Caco-2 (cell line): ENCODE measurements at places on chromosomes 7 and 10. TPM values are rescaled to one million over a fixed set of nuclear protein-coding genes. Genes with fewer than 3 reads are reported as not detected.

Gene HTR5A
- total RNA-seq: not detected in 2 replicates

DNA sequence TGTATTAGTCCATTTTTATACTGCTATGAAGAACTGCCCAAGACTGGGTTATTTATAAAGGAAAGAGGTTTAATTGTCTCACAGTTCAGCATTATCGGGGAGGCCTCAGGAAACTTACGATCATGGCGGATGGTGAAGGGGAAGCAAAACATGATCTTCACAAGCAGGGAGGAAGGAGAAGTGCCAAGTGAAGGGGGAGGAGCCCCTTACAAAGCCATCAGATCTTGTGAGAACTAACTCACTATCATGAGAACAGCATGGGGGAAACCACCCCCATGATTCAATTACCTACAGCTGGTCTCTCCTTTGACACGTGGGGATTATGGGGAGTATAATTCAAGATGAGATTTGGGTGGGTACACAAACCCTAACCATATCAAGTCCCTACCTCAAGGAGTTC, 85.4 kb downstream of the JAZF1 start:
- H3K27me3 ChIP-seq: no peaks in the 10 kb centered on the region
- no peak overlapping the region for H3K27ac ChIP-seq
- no peak overlapping the region for H3K4me3 ChIP-seq

Gene RASSF4
- 40.8 and 55.6 TPM in 2 replicates for total RNA-seq

DNA sequence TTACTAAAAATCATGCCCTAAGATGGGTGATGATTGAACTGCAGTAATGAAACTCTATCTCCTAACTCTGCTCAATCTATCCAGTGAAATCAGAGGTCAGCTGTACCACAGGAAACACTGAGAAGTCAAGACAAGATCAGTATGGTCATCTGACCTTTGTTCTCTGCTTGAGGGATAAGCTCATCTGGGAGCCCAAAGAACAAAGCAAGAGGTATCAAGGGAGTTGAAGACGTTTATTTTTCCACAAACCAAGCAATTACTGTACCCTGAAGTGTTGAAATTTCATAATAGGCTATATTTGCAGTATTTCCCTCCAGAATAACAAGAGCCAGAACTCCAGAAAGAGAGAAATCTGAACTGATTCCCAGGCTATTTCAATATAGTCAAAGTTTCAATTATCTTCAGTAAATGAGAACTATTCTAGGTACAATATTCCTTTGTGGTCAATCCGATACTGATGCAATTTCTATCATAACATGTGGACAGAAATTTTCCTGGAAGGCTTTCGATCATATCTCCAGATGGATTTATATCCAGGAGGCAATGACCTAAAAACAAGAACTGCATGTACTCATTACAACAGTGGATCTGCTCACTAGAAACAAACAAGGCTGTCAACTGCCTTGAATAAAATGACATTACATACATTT, 345.3 kb downstream of the TNS3 start:
- H3K27ac ChIP-seq: no peak overlapping the region
- no peaks in the 10 kb centered on the region for H3K36me3 ChIP-seq
- no peak overlapping the region for H3K4me3 ChIP-seq
- DNase-seq: no peak
- no peaks in the 10 kb centered on the region for H3K4me1 ChIP-seq

GRCh38 chr7:53336105-53336668, 300.8 kb downstream of the POM121L12 start:
- H3K27ac ChIP-seq: no peak overlapping the region
- H3K27me3 ChIP-seq: no peaks in the 10 kb centered on the region
- DNase-seq: no peak
- no peaks in the 10 kb centered on the region for H3K4me1 ChIP-seq
- H3K36me3 ChIP-seq: no peaks in the 10 kb centered on the region

Gene CNNM1
- total RNA-seq: not detected in 2 replicates

Gene PCGF5
- total RNA-seq: 9.6 and 12.0 TPM in 2 replicates

DNA sequence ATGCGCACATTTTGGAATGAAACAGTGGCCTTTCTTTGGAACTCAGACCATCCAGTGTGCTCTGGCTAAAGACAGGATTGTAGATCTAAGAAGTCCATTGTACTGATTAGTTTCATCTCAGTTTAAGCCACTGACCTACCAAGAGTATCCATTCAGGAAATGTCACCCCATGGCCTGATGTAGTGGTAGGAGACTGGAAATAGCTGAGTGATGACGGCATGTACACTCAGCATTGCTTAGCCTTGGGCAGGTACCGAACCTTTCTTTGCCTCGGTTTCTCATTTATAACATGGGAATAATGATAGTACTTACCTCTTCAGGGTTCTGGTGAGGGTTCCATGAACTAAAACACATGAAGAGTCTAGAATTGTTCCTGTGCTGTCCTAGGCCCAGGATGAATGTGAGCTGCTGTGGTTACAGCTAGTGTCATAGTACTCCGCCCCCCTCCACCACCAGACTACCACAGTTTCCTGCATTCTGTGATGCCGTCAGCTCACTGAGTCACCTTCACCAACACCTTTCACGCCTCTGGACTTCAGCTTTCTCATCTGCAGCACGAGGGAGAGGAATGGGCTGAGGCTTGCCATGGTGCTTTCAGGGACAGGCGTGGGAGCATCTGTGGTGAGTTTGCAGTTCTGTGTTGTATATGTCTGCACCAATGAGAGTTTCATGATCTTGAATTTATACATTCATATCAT, 484.0 kb upstream of the GALNT17 start:
- no peaks in the 10 kb centered on the region for H3K27me3 ChIP-seq
- H3K27ac ChIP-seq: no peak overlapping the region
- H3K4me1 ChIP-seq: no peaks in the 10 kb centered on the region
- no peak overlapping the region for H3K4me3 ChIP-seq
- no peaks in the 10 kb centered on the region for H3K36me3 ChIP-seq
- DNase-seq: no peak

DNA sequence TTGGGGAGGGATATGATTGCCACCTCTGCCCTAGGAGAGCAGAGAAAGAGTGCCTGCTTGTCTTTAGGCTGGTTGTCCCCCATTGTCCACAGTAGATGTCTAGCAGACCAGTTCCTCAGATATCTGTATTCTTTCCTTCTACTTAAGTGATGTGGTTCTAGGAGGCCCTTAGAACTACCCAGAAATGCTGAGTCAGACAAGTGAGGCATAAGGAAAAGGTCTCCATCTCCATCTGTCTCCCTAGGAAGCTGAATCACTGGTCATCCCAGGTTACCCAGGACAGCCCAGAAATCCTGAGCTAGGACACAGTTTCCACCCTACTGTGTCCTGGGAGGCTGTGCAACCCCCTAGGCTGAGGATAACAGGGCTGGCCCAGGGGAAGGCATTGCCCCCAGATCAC, 93.4 kb upstream of the INHBA start:
- no peak overlapping the region for H3K27ac ChIP-seq
- no peak overlapping the region for H3K4me3 ChIP-seq
- no peaks in the 10 kb centered on the region for H3K36me3 ChIP-seq
- H3K27me3 ChIP-seq: no peaks in the 10 kb centered on the region

Gene SPDYE5
- not detected in 2 replicates for total RNA-seq

- no peaks in the 10 kb centered on the region for H3K36me3 ChIP-seq
- no peak overlapping the region for H3K4me3 ChIP-seq
- no peak for DNase-seq
- no peak overlapping the region for H3K27ac ChIP-seq
Measured at GRCh38 chr10:49508249-49508648, 30.7 kb downstream of the ERCC6 start.

DNA sequence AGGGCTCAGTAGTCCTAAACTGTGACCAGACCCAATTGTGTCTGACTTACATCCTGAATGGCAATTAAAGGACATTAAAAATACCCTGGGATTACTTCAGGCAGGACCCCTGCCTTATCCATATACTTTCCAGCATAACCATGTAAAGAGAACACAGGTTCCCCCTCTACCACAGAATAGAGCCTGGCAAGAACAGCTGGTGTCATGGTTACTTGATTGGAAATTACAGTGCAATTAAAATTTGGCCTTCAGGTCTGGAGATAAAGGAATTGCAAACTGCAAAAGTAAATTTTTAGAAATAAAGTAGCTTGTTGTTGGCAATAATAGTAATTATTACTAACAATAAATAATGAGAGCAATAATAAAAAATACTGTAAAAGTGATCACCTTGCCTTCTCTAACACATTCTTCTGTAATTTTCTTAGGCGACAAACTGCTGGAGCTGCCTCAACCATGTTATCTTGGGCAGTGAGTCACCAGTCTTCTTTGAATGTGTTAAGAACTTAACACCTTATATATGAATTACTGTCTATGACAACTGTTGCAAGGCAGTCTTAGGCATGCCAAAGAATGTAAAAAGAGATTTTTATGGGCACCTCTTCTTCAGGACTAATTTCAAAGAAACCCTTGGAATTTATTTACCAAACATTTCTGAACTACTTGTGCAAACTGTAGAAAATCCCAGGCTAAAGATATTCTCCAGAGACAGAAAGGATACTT, 53.7 kb downstream of the HIBADH start:
- no peak overlapping the region for H3K4me3 ChIP-seq
- H3K27me3 ChIP-seq: no peaks in the 10 kb centered on the region
- no peak for DNase-seq
